ENCODE measurements at places on chromosomes 12 and 14.

DNA sequence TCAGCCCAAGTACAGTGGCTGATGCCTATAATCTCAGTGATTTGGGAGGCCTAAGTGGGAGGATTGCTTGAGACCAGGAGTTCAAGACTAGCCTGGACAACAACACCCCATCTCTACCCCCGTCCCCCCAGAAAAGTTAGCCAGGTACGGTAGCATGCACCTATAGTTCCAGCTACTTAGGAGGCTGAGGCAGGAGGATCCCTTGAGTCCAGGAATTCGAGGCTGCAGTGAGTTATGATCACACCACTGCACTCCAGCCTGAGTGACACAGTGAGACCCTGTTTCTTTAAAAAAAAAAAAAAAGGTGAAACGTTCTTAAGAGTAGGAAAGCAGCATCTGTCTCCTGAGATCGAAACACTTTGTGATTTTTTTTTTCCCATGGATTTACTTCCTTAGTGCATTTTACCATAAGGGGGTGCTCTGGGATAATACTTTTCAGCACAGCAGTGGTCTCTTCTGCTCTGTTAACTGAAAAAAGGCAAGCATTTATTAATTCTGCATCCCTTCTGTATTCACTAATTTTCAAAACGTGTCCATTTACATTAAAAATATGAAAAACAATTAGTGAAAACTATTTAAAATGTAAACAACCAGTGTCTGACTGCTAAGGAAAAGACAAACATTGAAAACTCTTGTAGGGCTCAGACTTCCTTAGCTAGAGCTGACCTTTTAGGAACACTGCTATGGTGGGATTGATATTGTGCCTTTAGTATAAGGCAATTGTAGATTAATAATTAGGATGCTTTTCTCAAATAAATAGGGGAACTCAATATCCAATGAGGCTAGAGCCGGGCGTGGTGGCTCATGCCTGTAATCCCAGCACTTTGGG is 31.2 kb upstream of the USP44 start:
- H3K27ac ChIP-seq = no peak overlapping the region
- no peak overlapping the region for H3K4me3 ChIP-seq
- no peaks in the 10 kb centered on the region for H3K4me1 ChIP-seq

DNA sequence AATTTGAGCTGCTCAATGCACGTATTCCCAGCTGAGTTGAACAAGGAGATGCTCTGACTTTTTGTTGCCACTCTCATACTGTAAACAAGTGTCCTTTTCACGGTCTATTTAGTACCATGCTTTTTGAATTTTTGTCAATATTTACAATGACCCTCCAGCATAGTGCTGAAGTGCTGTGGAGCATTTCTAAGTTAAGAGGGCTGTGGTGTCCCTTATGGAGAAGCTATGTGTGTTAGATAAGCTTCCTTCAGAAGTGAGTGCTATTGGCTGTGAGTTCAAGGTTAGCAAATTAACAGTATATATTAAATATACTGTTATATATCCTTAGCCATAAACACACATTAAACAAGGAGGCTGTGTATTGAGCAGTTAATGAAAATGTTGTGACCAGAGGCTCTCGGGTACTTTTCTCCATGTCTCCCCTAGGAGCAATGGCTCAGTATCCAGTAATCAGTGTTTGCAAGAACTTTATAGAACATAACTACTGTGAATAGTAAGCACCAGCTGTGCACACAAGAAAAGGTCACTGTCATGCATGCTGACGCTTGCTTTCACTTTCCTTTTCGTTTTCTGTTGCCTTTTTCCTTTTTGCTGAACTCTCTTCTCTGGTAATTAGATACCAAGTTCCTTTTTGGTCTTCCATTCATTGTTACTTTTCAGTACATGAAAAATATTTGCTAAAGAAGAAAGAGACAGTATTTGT is 187.2 kb upstream of the NEDD1 start:
- H3K36me3 ChIP-seq = no peaks in the 10 kb centered on the region
- no peak overlapping the region for H3K27ac ChIP-seq
- H3K4me1 ChIP-seq = no peaks in the 10 kb centered on the region
- H3K27me3 ChIP-seq = no peaks in the 10 kb centered on the region
- DNase-seq = no peak
- H3K4me3 ChIP-seq = peak overlapping the region; percentile 37

DNA sequence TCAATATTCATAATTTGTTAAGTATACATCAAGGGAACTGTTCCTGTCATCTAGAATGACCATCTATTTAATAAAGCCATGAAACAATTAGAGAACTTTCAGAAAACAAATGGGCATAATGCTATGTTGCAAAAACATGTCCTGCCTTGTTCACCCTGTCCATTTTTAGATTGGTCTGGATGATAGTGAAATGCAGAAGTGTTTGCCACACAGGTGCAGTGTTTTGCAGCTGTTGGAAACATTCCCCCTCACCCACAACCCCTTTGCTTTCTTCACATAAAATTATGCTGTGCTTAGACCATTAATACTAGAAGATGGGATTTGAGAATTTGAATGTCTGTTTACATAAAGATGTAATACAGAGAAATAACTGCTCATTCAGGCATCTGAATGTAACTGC is 36.5 kb downstream of the LEMD3 start:
- no peak overlapping the region for H3K27ac ChIP-seq
- no peaks in the 10 kb centered on the region for H3K27me3 ChIP-seq
- no peak overlapping the region for H3K4me3 ChIP-seq
- no peak for DNase-seq

DNA sequence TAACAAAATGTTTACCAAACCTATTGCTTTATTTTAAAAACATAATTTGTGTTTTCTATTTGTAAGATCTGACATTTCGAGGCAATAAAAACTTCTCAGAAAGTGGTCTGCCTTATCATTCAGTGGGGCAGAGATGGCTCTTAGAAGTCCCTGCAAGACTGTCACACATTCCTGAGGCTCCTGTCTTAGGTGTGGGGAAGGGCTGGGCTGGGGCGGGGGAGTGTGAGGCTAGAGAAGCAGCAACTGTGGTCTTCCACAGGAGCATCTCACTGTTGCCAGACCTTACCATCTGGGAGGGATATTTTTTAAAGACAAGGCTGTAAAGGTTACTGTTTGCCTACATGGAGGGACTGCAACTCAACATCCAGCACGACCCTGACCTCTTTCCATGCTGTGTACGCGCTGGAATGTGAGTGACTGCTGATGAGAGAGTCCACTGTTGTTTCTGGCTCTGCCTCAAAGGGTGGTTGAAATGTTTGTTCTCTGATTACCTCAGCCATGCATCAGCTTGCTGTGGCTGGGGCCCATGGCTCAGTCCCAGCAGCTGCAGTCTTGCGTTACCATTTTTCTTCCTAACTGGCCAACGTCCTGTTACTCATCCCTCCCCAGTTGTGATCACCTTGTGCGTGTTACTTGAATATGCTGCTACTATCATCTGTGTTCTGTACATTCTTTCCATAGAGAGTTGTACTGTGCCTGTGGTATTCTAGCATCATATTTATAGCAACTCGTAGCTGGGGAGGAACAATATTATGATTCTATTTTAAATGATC is 12.4 kb downstream of the ERG28 start:
- H3K4me1 ChIP-seq = peaks cover 23% of the 10 kb centered on the region
- peak overlapping the region; percentile 68 for H3K27ac ChIP-seq
- peaks cover 8% of the 10 kb centered on the region for H3K36me3 ChIP-seq
- DNase-seq = peak; percentile 92

DNA sequence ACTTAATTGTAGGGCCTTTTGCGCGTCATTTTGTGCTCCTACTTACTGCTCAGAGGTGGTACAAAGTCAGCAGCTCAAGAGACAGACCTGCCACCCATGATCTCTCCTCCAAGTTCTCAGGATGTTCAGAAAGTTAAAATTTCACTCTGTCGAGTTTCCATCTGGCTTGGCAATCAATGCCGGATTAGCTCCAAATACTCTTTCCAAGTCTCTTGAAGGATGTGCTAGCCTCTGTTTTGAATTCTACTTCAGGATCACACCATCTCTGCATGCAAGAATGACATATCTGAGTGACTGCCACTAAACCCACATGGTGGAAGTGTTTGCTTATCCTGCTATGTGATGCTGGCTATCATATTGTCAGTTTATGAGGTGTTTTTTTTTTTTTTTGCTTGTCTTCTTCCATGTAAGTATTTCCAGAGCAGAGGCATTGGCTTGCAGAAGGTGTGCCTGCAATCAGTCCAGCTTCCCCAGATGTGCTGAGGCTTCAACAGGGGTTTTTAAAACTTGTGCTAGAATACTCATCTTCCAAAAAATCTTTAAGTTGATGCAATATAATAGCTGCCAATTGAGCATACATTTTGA is 125.6 kb downstream of the RGS6 start:
- H3K36me3 ChIP-seq = no peaks in the 10 kb centered on the region
- H3K27ac ChIP-seq = no peak overlapping the region
- no peaks in the 10 kb centered on the region for H3K27me3 ChIP-seq

- H3K4me1 ChIP-seq = peaks cover 3% of the 10 kb centered on the region
- no peaks in the 10 kb centered on the region for H3K36me3 ChIP-seq
- no peak overlapping the region for H3K4me3 ChIP-seq
- H3K27ac ChIP-seq = no peak overlapping the region
These were observed 59.3 kb upstream of the VRK1 start for GRCh38 chr14:96737881-96738280.

DNA sequence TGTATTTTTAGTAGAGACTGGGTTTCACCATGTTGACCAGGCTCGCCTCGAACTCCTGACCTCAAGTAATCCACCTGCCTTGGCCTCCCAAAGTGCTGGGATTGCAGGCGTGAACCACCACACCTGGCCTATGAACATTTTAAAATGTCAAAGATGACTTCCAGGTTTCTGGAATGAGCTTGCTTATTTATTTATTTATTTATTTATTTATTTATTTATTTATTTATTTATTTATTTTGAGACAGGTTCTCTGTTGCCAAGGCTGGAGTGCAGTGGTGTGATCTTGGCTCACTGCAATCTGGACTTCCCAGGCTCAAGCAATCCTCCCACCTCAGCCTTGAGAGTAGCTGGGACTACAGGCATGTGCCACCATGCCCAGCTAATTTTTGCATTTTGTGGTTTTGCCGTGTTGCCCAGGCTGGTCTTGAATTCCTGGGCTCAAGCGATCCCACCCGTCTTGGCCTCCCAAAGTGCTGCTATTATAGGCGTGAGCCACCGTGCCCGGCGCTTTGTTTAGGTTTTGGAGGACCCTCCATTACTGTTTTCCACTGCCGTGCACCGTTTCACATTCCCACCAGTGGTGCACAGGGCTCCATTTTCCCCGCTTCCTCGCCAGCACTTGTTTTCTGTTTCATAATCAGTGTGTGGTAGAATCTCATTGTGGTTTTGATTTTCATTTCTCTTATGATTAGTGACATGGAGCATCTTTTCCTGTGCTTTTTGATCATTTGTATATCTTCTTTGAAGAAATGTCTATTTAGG is 6.4 kb upstream of the CFAP251 start:
- DNase-seq = no peak
- H3K36me3 ChIP-seq = no peaks in the 10 kb centered on the region
- no peak overlapping the region for H3K4me3 ChIP-seq
- H3K27ac ChIP-seq = no peak overlapping the region
- H3K27me3 ChIP-seq = no peaks in the 10 kb centered on the region

GRCh38 chr12:99019798-99020197 is 374.7 kb downstream of the APAF1 start:
- no peaks in the 10 kb centered on the region for H3K27me3 ChIP-seq
- H3K27ac ChIP-seq = no peak overlapping the region
- no peak for DNase-seq

DNA sequence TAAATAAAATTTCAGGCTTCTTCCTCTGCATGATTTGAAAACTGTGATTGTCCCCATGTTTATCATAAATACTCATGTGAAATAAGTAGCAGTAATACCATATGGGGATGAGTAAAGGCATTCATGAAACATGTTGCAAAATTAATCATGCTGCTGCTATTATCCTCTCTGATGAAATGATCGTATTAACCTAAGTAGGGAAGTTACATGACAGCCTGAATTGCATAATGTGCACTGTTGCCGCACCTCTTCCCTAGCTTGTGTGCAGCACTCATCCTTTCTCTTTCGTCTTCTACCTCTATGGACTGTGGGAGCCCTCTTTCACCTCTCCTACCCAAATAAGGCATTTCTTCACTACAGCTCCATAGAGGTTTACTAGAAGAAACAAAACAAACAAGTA is 367.6 kb downstream of the SOX5 start:
- no peaks in the 10 kb centered on the region for H3K36me3 ChIP-seq
- DNase-seq = no peak
- no peak overlapping the region for H3K4me3 ChIP-seq
- H3K27ac ChIP-seq = no peak overlapping the region
- H3K4me1 ChIP-seq = no peaks in the 10 kb centered on the region

All from Panc1 (cell line).